SK-N-DZ (cell line): ENCODE measurements at places on chromosomes 11 and 22.

DNA sequence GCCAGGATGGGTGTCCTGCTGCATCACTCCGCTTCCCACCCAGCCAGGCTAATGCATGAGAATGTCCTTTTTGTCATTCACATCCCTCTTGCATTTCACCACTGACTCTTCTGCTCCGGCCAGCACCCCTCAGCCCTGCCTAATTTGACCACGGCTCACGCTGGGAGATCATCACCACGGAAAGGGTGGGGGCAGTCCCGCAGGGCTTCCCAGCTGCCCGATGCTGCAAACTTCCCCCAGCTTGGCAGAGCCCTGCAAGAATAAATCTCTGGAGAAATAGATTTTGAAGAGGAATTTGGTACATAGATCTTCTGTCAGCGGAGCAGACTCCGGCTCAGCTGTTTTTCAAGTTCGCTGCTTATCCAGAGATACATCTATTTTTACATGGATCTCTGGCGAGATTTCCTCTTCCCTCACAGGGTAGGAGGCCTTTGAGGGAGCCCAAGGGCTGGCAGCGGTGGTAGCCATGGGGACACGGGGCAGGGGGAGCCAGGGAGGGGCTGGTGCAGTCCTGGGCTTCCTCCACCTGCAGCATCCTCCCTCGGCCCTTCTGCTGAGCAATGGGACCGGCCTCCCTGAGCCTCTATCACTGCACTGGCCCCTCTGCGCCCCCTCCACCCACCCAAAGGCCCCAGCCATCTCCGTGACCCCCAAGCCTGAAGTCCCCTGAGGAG, 62.6 kb downstream of the BUD13 start:
- DNase-seq = no peak

DNA sequence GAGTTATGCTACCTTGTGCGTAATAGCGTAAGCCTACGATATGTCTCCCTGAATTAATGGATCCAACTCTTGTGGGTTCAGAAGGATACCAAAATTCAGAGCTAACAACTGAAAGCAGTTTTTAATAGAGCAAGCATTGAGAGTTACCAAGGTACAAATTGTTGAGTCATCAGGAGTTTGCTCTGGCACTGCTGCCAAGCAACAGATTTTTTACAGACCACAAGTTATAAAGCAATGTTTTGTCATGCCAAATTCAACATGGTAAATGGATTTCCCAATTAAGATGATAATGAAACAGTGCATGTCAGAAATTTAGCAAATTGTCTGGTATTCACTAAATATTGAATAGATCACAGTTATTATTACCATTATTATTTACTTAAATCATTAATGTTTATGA, 295.6 kb downstream of the NELL1 start:
- no peak for DNase-seq

DNA sequence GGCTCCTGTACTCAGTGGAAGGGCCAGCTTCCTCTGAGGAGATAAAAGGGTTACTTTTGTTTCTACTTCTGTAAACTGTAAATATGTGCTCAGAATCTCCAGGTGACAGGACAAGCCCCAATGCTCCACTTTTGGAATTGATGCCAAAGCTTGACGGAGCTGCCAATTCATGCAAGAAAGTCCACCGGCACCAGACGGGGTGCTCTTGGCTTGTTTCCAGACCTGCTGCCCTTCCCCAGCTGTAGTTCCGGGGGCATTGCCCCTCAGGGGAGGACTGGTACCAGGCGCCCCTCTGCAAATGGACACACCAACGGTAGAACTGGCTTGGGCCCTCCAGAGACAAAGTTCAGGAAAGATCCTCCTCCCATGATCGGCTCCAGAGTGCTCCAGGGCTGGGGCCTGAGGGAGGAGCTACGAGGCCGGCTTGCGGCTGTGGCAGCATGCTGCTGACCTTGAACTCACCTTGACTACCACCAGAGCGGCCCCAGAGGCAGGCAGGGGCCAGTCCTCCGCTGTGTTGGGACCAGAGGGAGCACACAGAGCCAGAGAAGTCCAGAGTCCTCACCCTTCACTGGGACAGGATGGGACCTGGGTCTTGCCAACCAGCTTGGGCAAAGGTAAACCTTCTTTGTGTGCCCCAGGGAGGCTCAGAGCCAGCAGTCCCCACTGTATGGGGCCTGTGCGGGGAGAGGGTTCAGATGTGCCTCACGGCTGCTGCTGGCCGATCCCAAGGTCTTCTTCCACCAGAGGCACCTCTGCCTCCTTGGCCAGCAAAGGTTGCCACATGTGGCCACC, 17.8 kb upstream of the OAF start:
- DNase-seq = no peak

GRCh38 chr22:28594797-28595462, 84.7 kb downstream of the TTC28 start:
- peak; percentile 81 for DNase-seq

DNA sequence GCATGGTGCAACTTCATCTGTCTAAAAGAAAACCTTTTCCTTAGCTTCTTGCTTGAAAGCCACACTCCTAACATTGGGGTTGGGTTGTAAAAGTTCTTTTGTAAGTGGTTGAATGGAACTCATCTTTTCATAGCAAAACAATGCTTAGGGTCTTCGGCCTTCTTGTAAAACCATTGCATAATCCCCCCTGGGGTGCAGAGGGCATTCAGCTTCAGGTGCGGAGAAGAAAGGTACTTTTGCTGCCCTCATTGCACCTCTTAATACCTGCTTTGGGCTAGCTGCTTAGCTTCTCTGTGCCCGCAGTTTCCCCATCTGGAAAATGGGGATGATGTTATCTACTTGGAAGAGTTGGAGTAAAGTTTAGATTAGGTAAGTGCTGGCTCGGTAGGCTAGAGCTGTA, 10.1 kb downstream of the TEAD1 start:
- DNase-seq = no peak

- DNase-seq = no peak
Measured at GRCh38 chr11:65428578-65429067, 6.0 kb downstream of the NEAT1 start.

DNA sequence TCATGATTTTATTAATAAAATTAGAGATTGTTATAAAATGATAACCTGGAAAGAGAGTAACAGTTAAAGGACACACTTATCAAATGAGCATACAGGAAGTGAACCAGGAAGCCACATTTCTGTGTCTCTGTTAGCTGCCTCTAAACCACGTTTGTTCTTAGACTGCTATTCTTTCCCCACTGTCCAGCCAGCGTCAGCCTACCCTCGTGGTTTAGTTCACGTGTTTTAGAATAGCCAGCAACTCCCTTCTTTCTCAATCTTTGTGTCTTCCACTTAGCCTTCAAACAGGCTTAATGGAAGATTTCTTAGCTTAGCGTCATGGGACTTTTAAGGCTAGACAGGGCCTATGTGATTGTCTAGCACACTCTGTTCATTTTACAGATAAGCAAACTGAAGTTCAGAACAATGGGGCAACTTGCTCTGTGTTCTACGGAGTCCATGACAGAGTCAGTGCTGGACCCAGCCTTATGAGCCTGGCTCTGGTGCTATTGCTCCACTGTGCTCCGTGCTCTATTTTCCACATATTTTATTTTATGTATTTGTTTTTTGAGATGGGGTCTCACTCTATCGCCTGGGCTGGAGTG, 27.2 kb downstream of the GRAMD1B start:
- DNase-seq = no peak

GRCh38 chr11:116697011-116697410, 75.8 kb downstream of the BUD13 start:
- DNase-seq = no peak

DNA sequence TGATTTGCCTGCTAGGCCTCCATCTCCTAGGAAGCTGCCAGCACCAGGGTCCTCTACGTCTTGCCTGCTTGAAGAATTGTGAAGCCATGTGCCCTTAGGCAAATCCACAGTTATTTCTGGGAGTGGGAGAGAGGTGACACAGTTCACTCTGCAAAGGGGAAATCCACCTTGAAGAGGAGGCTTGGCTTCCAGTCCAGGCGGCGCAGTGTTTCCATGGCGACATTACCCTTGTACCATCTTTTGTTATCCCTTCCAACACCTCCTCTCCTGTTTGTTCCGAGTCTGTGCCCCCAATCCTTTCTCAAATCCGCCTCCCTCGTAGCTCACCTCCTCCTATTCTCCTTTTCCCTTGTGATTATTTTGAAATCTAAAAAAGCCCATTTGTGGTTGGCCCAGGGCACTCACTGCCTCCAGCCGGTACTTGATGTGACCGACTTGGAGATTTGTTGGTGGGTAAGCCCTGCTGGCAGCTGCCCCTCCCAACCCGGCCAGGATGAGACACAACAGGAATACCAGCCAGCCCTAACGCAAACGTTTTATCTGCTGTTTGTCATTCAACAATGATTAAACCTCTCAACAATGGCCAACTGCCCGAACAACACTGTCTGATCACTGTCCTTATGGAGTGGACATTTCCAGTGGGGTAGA, 18.4 kb downstream of the SYT13 start:
- DNase-seq = no peak

DNA sequence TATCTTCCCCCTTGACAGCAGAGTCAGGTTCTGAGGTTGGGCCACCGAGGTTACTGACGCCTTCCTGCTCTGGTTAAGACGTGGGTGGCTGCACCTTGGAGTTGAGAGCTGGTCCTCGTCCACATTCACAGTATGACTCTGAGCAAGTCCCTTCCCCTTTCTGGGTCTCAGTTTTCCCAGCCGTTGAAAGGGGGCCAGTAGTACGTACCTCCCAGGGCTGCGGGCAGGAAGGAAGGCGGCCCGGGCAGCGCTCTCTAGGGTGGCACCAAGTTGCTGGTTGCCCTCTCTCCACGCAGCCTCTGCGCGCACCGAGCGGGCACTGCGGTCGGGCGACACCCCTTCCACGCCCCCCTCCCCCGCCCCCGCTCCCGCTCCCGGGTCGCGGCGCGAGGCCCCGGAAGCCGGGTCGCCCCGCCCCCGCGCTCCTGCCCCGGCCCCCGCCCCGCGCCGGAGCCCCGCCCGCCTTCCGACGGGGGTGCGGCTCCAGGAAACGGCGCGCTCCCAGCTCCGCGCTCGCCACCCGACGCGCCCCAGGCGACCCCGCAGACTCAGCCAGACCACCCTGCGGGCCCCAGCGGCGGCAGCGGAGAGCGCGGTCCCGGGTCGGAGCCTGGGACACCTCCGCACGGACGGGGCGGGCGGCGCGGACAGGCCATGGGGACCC, at the start of gene EHBP1L1:
EHBP1L1 (plus strand) TSS at position 486 of the 664 bp plus-strand sequence. CDS start 250 bp downstream, outside the sequence.
- DNase-seq = no peak

DNA sequence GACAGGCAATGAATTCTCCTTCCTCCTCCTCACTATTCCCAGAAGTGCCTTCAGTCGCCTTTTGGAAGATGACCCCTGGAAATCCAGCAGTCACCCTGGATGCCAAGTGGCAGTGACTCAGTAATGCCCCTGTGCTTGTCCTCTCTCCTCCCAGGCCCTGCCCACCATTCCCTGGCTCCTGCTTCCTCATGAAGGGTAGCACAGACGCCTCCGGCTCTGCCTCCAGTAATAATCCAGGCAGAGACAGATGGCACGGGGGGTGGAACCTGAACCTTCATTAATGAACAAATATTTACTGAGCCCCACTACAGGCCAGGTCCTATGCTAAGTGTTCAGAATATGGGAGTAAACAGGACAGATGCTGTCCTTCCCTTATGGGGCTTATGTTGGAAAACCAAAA, 23.2 kb downstream of the SYT13 start:
- no peak for DNase-seq

- no peak for DNase-seq
Measured at GRCh38 chr22:43540529-43540923, 128.7 kb downstream of the MPPED1 start.

DNA sequence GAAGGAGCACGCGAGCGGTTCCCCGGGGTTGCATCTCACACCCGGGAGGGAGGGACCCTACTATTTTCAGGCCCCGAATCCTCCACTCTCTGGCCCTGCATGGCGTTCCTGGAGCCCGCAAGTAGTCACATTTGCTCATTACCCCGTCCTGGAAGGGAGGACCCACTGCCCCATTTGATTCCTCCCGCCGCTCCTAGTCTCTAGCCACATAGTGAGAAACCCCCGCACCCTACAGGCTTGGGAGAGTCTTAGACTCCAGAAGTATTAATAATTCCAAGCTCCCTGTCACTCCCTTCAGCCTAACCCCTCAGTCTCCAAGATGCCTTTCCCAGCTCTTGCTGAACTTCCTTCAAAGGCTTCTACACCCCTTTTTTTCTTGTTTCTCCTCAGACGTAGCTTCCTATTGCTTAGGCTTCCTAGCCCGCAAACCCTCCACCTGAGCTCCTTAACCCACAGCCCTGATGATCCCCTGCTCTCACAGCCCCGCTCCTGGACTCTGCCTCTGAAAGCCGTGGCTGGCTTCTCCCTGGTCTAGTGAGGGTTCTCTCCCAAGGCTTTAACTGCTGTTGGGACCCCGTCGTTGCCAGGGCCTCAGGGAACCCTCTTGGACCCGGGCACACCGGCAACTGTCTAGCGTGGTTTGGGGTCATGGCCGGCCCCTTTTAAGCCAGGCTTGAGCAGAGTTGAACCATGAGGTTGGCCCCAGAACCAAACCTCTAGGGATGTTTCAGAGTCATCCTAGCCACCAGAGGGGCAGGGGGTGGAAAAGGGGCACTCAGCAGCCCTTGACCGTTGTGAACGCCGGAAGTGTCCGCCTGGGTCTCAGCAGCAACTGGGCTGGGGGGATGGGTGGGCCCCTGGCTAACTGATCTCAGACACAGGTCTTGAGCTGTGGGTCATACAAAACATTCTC, 862 bp downstream of the GGA1 start:
- DNase-seq = no peak

- peak; percentile 65 for DNase-seq
Measured at GRCh38 chr22:35352214-35353111, 28.4 kb upstream of the HMOX1 start.

DNA sequence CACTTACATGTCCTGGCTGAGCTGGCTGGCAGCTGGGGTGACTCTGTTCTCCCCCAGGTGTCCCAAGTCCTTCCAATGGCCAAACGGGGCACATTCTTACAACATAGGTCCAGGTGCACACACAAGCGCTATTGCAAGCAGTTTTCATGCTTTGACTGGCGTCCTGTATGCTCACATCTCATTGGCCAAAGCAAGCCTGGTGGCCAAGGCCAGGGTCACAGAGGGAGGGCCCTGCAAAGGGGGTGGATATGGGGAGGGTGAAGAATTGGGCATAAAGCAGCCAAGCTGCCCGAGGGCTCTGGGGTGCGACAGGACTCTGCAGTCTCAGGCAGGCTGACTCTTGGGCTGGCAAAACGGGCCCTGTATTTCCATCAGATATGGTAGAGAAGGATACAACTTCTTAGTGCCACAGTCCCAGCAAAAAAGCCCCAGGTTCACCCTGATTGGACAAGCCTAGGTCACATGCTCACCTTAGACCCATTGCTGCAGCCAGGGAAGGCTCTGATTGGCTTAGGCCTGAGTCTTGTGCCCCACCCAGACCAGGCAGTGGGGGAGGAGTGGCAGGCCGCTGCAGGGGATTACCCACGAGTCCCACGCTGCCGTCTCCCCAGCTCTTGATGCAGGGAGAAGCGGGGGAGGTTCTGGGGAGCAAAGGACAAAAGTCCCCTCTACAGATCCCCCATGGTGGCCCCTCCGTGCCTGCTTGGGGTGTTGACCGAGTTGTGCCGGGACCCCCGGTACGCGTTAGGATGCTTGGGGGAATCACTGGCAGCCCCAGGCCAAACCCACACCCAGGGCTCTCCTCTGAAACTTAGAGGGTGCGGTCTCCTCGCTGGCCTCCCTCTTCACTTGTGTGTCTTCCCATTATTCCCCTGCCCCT, 110.8 kb downstream of the ARHGAP8 start:
- no peak for DNase-seq

GRCh38 chr11:34508524-34508923, 5.1 kb downstream of the ELF5 start:
- DNase-seq = no peak
